ENCODE measurements at places on chromosomes 7 and 10.

- no peak for DNase-seq
These were observed 58.7 kb downstream of the ITGA8 start for GRCh38 chr10:15660990-15661389.

- no peak for DNase-seq
These were observed 25.1 kb downstream of the MKX start for GRCh38 chr10:27720529-27720928.

- peak; percentile 13 for DNase-seq
These were observed 19.9 kb upstream of the LMOD2 start for GRCh38 chr7:123635551-123636359.

- DNase-seq: no peak
These were observed 205.7 kb downstream of the KIAA1217 start for GRCh38 chr10:24414597-24414996.

DNA sequence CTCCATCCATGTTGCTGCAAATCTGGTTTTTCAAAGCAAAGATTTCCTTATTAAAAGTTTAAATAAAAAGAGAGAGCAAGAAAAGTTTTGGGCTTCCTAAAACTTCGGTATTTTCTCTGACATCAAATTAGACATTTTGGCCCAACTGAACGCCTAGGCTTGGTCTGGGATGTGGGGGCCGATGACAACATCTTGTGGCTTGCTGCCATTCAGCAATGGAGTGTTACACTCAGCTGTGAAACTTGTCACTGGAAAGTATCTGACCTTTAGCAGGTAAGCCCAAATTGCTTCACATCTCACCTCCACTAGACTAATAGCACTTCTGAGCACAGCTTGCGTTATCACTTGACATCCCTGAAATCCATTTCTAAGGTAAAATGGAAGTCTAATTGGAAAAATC, 320.6 kb downstream of the GATA3 start:
- DNase-seq: no peak

- DNase-seq: peak; percentile 64
These were observed 1.1 kb downstream of the MARVELD1 start for GRCh38 chr10:97714401-97715258.

DNA sequence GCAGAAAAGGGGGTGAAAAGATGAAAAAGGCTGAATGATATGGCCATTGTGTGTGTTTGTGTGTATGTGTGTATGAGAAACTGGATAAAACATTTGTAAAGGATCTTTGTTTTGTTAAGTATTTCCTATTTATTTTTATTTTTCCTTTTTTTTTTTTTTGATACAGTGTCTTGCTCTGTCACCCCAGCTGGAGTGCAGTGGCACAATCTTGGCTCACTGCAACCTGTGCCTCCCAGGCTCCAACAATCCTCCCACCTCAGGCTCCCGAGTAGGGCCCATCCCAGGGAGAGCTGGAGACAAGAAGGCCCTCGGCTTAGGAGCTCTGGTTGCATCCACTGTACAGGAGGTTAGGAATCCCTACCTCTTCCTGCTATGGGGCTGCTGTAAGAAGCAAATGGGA, 6.9 kb upstream of the CALML5 start:
- DNase-seq: no peak

- DNase-seq: peak; percentile 86
These were observed 94.1 kb downstream of the PIP4K2A start for GRCh38 chr10:22620140-22620857.

GRCh38 chr10:50527442-50528043, 96.2 kb downstream of the SGMS1 start:
- no peak for DNase-seq

- DNase-seq: peak; percentile 72
These were observed 1407.5 kb upstream of the LRRTM3 start for GRCh38 chr10:65518379-65518778.

Data from A549 (cell line).